ENCODE measurements at places on chromosomes 7 and 10.

GRCh38 chr7:5421714-5422395 lies 1.8 kb downstream of the TNRC18 start:
- no peak for DNase-seq

DNA sequence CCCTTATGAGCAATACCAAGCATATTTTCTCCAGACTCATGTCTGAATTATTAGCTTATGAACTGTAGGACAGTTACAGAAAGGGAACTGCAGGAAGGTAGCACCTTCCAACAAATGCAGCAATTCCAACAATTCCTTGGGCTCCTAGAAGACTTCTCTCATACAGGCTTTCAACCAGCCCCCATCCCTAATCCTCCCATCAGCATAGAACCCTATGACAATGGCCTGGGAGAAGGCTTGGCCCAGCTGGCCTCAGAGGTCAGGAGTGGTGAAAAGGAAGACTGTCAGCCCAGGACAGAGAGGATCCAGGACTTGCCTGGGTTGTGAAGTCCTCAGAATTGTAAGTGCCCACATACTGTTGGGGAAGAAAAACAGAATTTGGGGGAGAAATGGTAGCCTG lies 5.9 kb downstream of the VPS41 start:
- no peak for DNase-seq

- no peak for DNase-seq
These were observed 52.5 kb downstream of the LAMB4 start for GRCh38 chr7:108077709-108078108.

- DNase-seq: no peak
These were observed 49.8 kb downstream of the EBF3 start for GRCh38 chr10:129914153-129914855.

DNA sequence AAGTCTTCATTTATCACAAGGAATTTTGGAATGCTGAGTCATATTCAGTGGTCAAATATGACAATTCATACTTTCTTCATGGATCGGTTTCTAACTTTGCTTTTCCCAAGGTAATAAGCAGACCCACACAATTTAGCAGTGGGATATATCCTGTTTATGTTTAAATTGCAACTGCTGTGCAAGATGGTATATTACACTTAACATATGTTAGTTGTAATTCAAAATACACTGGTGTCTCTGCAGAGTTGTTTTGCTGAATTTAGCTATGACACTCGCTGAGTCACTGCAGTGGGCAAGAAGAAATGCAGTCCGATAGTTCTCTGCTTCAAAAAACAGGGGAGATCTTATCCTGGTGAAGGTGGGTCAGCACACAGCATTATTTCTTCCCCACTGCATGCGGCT lies 194.8 kb upstream of the PTN start:
- no peak for DNase-seq

DNA sequence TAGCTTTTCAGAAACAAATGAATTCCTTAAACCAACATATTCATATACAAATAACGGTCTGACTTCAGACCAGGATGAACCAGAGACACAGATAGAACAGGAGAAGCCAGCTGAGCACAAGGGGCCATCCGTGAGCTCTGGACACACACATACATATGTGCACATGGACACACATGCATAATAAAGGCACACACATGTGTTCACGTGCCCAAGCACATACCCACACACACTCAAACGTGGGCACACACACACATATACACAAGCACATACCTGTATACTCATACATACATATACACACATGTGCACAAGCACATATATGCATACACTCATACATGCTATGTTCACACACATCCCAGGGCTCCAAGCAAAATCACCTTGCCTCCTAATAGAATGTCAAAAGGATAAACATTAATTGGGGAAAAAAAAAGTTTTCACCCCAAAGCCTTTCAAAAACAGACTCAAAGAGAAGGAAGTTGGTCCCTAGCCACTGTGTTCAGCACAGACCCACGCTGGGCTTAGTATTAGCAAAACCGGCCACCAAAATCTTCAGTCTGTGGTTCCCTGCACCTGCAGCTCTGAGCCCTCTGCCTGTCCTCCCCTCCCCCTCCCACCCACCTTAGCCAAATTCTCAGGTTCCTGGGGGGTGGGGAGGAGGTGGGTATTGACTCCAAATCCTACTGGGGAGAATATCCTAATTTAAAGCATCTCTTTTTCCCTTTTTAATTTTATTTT lies 100.4 kb upstream of the MACROH2A2 start:
- no peak for DNase-seq

GRCh38 chr7:22931011-22931410 lies 82.9 kb downstream of the HYCC1 start:
- no peak for DNase-seq

- no peak for DNase-seq
These were observed 2.8 kb downstream of the FAM180A start for GRCh38 chr7:135745703-135746312.

DNA sequence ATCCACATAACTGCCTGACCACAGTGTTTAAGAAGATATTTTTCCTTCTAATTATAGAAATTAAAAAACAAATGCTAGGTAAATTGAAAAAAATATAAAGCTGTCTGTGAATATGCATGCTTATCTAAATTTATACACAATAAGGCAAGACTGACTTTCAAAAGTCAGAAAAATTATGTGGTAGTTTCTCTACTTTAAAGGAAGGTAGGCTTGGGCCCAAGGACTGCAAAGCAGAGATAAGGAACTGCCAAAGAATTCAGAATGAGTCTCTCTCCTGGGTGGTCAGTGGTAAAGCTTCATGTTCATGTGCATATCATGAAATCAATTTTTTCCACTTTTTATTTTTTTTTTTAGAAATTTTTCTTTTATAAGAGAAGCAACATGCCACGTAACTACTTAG lies 998.6 kb downstream of the REEP3 start:
- no peak for DNase-seq

GRCh38 chr7:48781752-48782151 lies 142.6 kb upstream of the CDC14C start:
- no peak for DNase-seq

DNA sequence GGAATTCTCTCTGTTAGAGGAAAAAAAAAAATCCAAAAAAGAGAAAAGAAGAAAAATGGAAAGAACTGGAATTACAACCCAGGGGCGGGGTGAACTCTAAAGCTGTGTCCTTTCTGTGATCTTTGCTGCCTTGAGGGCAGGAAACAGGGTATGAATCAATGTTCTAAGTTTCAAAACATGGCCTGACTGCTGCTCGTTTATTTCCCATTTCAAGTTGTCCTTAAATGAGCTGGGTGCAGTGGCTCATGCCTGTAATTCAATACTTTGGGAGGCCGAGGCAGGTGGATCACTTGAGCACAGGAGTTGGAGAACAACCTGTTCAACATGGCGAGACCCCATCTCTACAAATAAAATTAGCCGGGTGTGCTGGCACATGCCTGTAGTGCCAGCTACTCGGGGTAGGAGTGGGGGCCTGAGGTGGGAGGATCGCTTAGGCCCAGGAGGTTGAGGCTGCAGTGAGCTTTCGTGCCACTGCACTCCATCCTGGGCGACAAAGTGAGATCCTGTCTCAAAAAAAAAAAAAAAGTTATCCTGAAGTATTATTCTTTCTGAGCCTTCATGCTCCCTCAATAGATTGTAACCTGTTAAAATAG lies 24.7 kb upstream of the TFAM start:
- no peak for DNase-seq

DNA sequence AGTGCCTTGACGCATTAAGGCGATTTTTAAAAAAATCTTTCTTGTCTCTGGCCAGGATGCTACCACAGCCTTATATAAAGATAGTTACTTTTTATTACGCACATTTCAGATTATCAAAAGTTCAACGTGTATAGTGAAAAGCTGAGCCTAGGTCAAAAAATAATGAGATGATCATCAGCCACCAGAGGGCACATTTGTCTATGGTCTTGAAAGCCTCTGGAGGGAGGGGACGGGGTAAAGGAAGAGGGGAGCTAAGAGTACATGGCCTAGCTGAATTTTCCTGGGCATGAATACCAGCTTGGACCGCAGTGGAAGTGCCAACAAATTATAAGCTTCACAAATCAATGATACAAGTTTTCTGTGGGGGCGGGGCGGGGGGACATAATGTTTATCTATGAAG lies 285.9 kb upstream of the SMIM30 start:
- DNase-seq: no peak

GRCh38 chr10:44971434-44971833 lies 7.2 kb downstream of the DEPP1 start:
- no peak for DNase-seq

GRCh38 chr7:37142958-37143357 lies 305.7 kb downstream of the ELMO1 start:
- no peak for DNase-seq

GRCh38 chr7:44743750-44744149 lies 4.9 kb upstream of the ZMIZ2 start:
- DNase-seq: no peak

DNA sequence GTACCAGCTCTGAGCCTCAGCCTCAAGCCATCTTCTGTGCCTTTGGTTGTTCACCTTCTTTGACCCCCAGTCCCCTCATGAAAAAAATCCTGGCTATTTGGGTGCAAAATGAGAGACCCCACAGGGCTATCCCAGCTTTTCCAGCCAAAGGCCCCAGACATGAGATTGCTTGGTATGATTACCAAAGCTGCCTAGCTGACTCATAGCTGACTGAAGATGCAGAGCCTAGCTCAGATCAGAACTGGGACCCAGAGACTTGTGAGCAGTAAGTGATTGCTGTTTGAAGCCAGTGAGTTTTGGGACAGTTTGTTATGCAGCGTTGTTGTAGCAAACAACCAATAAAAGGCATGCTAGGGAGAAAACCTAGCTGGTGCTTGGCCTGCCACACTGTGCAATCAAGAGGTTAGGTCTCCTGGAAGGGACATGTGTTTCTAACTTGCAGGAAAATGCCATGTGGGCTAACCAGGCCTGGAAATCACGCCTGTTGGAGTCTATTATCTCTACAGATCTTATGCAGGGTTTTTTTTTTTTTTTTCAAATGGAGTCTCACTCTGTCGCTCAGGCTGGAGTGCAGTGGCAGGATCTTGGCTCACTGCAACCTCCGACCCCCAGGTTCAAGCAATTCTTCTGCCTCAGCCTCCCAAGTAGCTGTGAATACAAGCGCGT lies 48.0 kb upstream of the DAGLB start:
- no peak for DNase-seq

- DNase-seq: no peak
These were observed 1.5 kb upstream of the HSPB1 start for GRCh38 chr7:76301000-76301399.

DNA sequence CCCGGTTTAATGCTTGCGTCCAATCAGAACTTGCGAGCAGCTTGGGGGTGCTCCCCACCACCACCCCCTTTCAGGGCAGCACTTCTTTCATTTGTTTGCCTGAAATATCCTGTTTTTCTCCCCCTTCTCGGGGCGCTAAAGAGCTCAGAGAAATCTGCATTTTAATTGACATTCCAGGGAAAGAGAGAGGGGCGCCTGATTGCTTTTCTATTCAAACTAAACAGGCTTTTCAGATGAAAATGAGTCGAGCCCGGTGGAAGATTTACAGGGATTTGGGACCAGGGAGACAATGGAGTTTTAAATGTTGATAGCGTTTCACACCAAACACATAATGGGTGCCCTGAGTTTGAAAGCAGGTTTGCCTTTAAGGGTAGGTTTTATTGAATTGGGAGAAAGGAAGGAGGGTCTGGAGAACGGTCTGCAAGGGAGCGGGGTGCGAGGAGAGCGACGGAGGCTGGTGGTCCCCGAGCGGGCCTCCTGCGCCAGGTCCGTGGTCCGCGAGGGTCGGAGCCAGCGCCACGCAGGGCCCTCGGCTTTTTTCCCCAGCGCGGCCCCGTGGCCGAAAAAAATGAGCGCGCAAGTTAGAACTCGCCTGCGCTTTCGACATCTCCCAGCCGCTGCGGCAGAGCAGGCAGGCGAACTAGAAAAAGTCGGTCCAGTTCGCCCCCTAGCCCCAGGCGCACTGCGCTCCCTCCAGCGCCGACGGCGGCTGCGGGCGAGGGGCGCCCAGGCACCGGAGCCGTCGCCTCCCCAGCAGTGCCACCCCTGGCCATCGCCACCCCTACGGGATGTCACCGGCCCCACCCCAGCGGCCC lies 1.3 kb downstream of the FGFR2 start:
- no peak for DNase-seq

GRCh38 chr7:133009426-133010252 lies 72.3 kb downstream of the CHCHD3 start:
- no peak for DNase-seq

- no peak for DNase-seq
These were observed 225.4 kb downstream of the DKK1 start for GRCh38 chr10:52539463-52539862.

- no peak for DNase-seq
These were observed 368.1 kb downstream of the RPS24 start for GRCh38 chr10:78401624-78402367.

- no peak for DNase-seq
These were observed 287.3 kb upstream of the SP4 start for GRCh38 chr7:21140622-21141021.

GRCh38 chr7:157520249-157520648 lies 183.4 kb downstream of the DNAJB6 start:
- no peak for DNase-seq

DNA sequence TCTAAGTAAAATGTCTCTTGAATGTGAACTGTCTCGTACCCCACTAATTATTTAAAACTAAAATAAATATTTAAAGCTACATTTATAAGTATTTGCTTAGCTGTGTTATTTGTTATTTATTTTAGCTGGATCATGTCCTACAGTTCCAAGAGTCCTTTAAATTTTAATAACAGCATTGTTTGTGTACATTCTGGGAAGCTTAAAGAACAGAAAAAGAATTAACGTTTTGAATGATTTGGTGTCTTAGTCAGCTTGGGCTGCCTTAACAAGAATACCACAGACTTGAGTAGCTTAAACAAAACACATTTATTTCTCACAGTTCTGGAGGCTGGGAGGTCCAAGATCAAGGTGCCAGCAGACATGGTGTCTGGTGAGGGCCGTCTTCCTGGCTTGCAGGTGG lies 107.4 kb downstream of the ITIH5 start:
- DNase-seq: no peak

DNA sequence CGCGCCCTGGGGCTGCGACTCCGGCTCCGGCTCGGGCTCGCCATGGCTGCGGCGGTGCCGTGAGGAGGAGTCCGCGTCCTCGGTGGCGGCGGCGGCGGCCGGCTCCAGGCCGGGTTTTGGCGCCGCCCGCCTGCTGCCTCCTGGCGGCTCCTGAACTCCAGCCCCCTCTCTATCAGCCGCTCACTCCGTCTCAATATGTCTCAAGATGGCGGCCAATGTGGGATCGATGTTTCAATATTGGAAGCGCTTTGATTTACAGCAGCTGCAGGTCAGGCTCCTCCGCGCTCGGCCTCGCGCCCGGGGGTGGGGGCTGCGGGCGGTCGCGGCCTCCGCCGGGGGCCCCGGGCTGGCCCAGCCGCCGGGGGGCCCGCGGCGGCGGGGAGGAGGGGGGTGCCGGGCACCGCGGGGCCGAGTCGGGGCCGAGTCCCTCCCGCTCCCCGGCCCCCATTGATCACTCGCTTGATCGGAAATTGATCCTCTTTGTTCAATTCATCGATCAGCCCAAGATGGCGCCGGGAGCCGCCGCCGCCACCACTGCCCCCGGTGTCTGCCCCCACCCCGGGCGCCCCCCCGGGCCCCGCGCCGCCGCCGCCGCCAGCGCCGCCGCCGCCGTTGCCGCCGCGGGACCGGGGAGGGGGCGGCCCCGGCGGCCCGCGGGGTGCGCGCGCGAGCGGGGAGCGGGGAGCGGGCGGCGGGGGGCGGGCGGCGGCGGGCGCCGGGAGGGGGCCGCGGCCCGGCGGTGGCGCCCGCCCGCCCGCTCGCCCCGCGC lies 1.4 kb upstream of the CUX1 start:
- DNase-seq: peak; percentile 22

GRCh38 chr10:11149807-11150141 lies 132.1 kb downstream of the CELF2 start:
- DNase-seq: no peak

Data from activated CD8-positive, alpha-beta memory T cell treated with anti-CD3 and anti-CD28 coated beads for 4 hours (primary cell).